Activated CD4-positive, CD25-positive, alpha-beta regulatory T cell (primary cell): ENCODE measurements at places on chromosomes 6 and 20.

GRCh38 chr20:43686820-43687219, 19.9 kb downstream of the MYBL2 start:
- no peak for DNase-seq

- no peak for DNase-seq
These were observed 134.2 kb downstream of the MEI4 start for GRCh38 chr6:77786935-77787629.

DNA sequence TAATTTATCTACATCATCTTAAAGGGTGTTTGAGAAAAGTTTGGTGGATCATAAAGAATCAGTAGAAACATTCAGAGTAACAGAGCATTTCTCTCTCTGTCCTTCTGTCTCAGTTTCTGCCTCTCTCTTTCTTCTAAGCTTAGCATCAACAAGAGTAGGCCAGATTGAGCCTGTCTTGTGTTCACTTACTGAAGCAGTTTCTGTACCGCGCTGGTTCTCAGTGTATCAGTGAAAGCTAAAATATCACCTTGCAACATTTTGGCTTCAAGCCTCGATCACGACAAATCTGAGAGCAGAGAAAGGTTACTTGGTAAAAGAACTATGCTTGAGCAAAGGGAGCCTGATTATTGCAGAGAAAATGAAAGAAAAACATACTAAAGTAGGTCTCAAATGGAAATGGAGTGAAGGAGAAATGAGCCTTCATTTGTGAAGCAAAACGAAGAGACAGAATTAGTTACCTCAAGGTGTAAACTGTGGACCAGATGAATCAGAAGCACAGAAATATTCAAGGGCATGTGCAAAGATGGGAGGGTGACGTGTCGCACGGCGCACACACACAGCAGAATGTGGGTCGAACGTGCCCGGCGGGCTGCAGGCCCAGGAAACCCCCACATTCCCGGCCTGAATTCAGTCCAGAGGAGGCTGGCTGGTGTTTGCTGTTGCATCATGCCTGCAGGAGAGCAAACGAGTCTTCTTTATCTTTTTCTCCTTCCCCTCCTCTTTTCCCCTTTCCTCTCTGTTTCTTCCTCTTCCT, 509.3 kb downstream of the QKI start:
- no peak for DNase-seq

GRCh38 chr6:140276719-140277118, 902.3 kb upstream of the CITED2 start:
- DNase-seq, result no peak

DNA sequence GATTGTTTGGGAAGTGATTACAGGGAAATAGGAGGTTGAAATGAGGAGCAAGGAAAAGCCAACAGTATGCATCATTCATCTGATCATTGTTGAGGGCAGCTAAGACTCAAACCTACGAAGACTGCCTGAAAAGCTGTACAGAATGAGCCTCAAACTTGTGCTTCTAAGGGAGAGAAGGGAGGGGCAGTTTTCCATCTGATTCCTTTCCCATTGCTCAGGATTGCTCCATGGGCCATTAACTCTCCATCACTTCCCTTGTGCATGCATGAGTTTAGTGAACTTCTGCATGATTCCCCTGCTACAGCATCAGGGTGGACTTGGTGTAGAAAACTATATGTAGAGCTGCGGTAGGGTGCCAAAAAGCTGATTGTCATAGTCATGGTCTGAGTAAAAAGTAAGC, 742.7 kb upstream of the SLC35B3 start:
- no peak for DNase-seq

DNA sequence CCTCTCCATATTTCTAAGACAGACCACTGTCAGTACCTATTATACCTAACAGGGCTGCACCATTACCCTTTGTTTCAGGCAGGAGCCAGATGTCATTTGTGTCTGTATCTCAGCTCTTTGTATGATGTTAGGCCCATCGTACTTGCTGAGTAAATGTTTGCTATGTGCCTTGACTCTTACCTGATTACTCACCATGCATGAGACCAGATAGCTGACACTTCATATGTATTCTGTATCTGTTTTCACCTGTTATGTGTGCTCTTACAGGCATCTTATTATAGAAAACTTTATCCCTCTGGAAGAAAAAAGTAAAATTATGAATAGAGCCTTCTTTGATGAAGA, 31.7 kb upstream of the ASXL1 start:
- no peak for DNase-seq

DNA sequence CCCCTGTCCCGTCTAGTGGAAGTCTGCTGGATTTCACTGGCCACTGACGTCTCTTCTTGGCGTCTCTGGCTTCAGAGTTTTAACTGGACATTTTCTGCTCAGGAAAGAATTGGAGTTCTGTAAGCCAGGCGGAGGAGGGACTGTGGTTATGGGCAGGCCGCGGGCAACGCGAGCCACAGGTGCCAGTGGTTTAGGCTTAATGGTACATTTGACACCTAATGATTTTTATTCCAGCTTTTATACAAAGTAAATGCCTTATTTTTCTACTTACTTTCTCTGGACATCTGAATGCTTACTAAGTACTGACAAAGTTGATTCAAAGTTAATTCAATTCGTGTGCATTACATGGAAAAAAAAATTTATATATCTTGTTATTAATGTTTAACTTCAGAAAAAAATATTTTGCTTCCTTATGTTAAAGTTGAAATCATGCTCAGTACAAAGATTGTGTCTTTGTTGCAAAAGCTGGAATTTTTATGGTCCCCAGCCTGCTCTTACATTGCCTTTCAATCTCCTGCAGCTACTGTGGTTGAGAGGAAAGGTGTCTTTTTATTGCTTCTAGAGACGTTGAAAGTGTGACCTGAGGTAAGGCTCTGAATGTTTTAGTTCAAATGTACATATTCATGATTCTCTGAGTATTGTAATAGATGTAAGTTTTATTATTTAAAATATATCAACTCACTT, 231.0 kb downstream of the SMOC2 start:
- DNase-seq, result no peak

GRCh38 chr6:87150406-87150805, 5.0 kb upstream of the ZNF292 start:
- DNase-seq, result no peak

- DNase-seq, result no peak
These were observed 18.3 kb upstream of the DEFB115 start for GRCh38 chr20:31239139-31239538.

DNA sequence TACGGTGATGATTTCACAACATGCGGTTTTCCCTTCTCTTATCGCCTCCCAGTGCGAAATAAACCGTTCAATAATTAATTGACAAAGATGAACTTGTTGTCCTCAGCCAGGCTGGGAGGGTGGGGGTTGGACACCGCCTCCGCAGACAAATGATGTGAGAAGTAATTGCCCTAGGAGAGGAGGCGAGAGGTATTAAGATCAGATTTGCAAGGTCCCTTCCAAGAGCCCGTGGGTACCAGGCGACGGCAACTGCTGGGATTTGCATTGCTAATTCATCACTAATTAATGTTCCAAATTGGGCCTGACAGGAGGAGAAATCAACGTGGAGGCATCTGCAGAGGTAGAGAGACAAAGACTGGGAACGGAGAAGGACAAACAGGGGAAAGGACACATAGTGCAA, 90.2 kb upstream of the CCDC167 start:
- no peak for DNase-seq
